ENCODE measurements at places on chromosomes 11 and 22.

- no peak for DNase-seq
Observed at GRCh38 chr11:123143476-123143875, 51.6 kb downstream of the CLMP start.

- DNase-seq = no peak
Observed at GRCh38 chr11:34658071-34659015, 37.5 kb downstream of the EHF start.

- no peak for DNase-seq
Observed at GRCh38 chr11:78927511-78927910, 352.8 kb upstream of the NARS2 start.

- no peak for DNase-seq
Observed at GRCh38 chr22:38455076-38455529, at the start of gene KCNJ4. KCNJ4 (minus strand) TSS chr22:38455199; CDS start chr22:38428132, 27,067 bp downstream.

GRCh38 chr11:23010790-23011335, 150.6 kb upstream of the CCDC179 start:
- no peak for DNase-seq

DNA sequence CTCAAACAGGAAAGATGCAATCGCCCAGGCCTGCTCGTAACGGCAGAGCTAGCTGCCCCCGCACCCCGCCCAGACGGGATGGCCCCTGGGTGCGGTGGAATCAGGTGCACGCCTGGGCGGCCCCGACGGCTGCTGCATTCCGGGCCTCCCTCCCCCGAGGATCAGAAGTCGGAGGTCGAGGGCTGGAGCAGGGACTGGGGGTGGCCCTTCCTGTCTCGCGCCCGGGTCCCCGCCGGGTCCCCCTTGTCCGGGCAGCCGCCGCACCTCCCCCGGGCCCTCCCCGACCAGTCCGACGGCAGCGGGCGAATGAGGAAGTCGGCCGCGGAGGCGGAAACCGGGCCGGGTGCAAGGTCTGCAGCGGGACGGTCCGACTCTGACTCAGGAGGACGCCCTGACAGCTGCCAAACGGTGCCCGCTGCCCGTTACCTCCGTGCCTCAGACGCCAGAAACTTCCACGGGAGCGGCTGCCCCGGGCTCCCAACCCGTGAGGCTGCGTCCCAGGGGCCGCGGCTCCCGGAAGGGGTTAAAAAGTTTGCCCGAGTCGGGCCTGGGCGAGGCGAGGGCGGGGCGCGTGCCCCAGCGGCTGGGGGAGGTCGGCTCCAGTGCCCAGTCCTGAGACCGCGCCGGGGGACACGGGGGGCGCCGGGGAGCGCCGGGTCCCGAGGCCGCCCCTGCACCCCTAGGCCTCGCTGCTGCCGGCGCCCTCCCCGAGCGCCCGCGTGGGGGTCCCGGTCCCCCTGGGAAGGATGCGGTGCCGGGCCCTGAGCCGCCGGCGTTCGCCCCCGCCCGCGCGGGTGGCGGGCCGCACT, 663 bp downstream of the MYH9 start:
- DNase-seq = no peak

- no peak for DNase-seq
Observed at GRCh38 chr22:30289980-30290313, 642 bp upstream of the CASTOR1 start.

- no peak for DNase-seq
Observed at GRCh38 chr22:47309946-47310345, 547.5 kb downstream of the TBC1D22A start.

DNA sequence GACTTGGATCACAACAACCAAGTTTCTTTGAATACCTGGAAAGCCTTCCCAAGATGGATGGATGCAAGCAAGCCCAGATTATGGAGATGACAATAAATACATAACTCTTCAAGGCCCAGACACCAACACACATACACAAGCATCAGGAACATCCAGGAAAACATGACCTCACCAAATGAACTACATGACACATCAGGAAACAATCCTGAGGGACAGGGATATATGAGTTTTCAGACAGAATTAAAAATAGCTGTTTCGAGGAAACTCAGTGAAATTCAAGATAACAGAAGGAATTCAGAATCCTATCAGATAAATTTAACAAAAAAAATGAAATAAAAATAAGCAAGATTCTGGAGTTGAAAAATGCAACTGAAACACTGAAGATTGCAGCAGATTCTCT, 659.4 kb downstream of the METTL15 start:
- no peak for DNase-seq

DNA sequence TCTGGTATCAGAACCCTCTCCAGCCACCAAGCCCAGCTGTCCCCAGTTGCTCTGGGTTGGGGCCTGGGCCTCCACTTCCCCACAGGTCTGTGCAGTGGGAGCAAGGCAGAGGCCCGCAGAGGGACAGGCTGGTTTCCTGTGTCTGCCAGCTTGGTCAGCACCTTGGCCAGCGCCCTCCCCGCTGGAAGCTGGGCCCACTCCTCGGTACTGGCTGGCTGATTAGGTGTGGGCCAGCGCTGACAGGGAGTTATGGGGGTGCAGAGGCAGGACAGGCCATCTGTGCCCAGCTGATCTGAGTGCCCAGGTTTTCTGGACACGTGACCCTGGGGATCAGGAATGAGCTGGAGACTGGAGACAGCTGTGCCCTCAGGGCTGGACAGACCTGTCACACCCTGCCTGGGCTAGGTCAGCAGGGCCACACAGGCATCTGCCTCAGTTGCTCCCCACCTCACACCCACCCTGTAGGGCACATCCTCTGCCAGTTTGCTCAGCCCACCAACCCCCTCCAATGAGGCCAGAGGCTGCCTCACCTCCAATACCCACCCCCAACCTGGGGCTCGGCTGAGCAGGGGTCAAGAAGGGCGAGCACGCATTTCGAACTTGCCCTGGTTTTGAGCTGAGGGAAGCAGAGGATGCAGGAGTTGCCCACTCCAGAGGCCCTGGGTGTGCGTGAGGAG, 175.3 kb downstream of the IGLL1 start:
- DNase-seq = peak; percentile 51

- DNase-seq = no peak
Observed at GRCh38 chr11:2098691-2099515, 40.3 kb downstream of the IGF2 start.

- no peak for DNase-seq
Observed at GRCh38 chr11:69983897-69984438, 94.1 kb upstream of the ANO1 start.

GRCh38 chr11:82229341-82229740, 504.3 kb downstream of the FAM181B start:
- DNase-seq = peak; percentile 7

DNA sequence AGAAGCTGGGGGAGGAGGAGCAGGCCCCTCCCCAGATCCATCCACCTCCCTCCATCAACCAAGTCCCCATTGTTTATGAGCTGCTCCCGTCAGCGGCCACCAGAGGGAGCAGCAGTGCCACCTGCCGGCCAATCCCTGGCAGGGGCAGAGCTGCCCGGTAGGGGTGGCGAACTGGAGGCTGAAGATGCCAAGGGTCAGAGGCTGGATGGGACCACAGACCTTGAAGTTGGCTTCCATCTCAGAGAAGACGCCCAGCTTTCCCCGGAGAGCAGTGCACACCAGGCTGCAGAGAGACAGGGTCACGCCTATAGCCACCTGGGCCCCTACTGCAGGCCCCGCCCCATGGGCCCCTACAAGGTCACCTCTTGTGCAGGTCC, 3.6 kb downstream of the FIBP start:
- DNase-seq = no peak

GRCh38 chr22:42296381-42296853, 26.0 kb upstream of the TCF20 start:
- DNase-seq = no peak

GRCh38 chr11:62652161-62653006, 718 bp downstream of the INTS5 start:
- no peak for DNase-seq

- peak; percentile 39 for DNase-seq
Observed at GRCh38 chr22:35587447-35587870, 29.7 kb downstream of the MB start.

DNA sequence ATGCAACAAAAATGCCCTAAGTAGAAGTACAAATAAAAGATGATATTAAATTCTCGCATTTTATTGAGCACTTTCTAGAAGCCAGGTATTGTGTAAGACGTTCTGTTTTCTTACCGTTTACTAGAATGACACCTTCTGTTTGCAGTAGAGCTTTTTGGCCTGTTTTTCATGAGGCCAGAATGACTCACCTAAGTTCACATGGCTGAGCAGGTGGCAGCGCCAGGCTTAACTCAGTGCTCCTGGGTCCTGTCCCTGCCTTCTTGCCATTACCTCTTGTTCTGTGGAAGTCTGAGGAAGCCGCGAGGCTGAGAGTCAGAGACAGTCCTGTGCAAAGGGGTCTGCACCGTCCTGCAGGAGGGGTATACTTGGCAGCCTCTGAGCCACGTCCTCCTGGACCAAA, 113.8 kb downstream of the ATXN10 start:
- DNase-seq = no peak

DNA sequence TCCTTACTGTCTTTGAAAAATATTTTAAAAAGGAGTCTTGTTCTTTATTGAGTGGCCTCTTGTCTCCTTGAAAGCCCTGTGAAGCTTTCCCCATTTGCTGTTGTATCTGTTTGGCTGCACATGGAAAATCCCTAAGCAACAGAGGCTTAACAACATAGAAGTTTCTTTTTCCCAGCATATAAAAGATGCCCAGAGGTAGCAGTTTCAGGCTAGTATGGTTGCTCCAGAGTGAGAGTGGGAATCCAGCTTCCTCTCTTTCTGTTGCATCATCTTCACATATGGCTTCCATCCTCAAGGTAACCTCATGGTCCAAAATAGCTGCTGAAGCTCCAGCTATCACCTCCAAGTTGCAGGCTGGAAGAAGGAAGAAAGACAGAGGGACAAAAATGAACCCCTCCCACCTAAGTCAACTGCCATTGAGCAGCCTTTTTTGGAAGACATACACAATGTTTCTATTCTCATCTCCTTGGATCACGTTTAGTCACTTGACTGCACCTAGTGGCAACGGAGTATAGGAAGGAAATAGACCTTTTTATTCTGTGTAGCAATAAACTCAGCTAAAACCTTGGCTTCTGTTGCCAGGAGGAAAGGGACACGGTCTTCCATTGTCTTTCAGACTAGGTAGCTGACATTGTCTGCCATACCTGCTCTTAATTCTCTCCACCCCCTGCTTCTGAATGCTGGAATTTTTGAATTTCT, 5.3 kb downstream of the CSF2RB start:
- DNase-seq = no peak

- DNase-seq = no peak
Observed at GRCh38 chr11:8204596-8204995, 35.8 kb upstream of the RIC3 start.

DNA sequence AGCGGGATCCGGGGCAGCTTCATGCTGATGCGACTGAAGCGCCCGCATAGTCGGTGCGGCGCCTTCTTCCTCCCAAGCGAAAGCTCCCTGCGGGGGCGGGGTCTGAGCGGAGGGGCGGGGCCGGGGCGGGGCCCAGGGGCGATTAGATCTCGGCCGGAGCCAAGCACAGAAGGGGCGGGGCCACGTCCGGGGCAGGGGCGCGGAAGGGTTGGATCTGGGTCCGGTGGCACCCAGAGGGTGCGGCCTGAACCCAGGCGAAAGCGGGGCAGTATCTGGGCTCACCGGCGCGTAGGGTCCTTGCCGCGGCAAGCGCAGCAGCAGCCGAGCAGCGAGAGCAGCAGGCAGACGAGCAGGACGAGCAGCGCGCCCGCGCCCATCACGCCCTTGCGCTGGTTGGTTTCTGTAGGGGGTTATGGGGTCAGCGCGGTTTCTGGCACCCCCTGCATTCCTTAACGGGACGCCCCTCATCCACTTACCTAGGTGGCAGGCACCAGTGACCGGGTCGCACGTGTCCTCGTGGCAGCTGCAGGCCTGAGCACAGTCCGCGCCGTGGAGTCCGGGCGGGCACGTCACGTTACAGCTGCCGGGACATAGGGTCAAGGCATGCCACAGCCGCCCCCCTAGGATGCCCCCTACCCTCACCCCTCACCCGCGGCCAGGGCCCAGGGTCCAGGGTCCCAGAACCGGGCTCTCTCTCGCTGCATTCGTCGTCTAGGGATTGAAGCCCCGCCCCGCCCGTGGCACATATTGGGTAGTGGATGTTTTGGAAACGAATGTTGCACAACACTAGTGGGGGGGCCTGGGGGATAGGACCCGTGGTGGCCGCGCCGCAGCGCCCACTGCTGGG, 8.1 kb downstream of the SCARF2 start:
- no peak for DNase-seq

DNA sequence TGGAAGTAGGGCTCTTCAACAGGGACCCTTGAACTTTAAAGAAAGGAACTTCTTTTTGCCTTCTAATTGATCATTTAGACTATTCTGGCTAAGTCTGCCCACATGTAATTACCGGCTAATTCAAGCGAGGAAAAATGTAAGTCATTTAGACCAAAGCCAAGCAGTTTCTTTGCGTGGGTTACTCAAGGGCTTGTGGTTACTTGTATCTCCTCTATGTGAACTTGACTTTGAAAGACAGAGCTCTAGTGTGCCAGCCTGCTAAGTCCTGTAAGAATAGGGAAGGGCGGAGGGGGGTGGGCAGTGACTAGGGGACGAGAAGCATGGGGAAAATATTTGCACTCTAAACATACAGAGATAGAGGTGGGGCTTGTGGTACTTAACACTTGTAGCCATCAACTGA, 145.2 kb upstream of the TEAD1 start:
- DNase-seq = no peak

- peak; percentile 94 for DNase-seq
Observed at GRCh38 chr22:23786752-23787599, at the start of gene SMARCB1. SMARCB1 (plus strand) TSS chr22:23786966; CDS start chr22:23787170, 204 bp downstream.

GRCh38 chr11:23851216-23851615, 645.6 kb upstream of the LUZP2 start:
- no peak for DNase-seq

- no peak for DNase-seq
Observed at GRCh38 chr11:46505741-46506482, 87.9 kb downstream of the AMBRA1 start.

GRCh38 chr11:60085909-60086308, 2.6 kb upstream of the MS4A2 start:
- no peak for DNase-seq

DNA sequence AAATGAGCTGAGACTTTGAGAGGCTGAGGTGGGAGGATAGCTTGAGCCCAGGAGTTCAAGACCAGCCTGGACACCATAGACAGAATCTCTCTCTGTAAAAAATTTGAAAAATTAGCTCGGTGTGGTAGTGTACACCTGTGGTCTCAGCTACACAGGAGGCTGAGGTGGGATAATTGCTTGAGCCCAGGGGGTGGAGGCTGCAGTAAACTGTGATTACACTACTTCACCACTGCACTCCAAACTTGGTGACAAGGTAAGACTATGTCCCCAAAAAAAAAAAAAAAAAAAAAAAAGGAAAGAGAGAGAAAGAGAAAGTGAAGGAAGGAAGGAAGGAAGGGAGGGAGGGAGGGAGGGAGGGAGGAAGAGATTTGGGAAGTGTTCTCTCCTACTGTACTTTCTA, 25.3 kb downstream of the RRP8 start:
- DNase-seq = no peak

GRCh38 chr22:39253435-39254070, 8.8 kb upstream of the PDGFB start:
- no peak for DNase-seq

- no peak for DNase-seq
Observed at GRCh38 chr22:19526702-19527111, 2.5 kb upstream of the CLDN5 start.

DNA sequence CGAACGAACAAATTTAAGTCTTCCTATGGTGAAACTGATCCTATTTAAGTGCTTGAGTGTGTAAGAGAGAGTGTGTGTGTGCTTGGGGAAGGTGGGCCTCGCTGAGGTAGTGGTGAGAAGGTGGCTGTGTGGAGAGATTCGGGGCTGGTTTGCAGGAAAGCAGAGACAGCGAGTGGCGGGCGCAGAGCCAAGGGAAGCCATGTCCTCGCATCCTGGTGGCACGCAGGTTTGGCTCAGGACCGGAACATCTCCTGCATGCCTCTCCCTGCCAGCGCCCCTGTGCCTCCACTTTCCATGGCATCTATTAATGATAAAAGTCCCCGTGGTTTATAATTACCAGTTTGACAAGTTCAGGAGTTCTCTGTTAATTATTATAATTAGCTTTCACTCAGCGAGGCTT, 383.1 kb upstream of the CADM1 start:
- DNase-seq = no peak

Measured in muscle of arm (tissue), 14 donors.